ENCODE measurements at places on chromosomes 13 and 19.

GRCh38 chr13:37091835-37092234 is 13.6 kb downstream of the CSNK1A1L start:
- no peak for DNase-seq

- no peak for DNase-seq
These were observed 657.4 kb upstream of the ATXN8OS start for GRCh38 chr13:69450245-69450644.

- peak; percentile 42 for DNase-seq
These were observed at the start of gene ZNF865 for GRCh38 chr19:55605637-55606470. Gene ZNF865, plus strand, starts transcription at chr19:55605647. Its CDS starts 7,972 bp downstream, at chr19:55613619.

- DNase-seq = no peak
These were observed 423.4 kb downstream of the ITGBL1 start for GRCh38 chr13:101875717-101876393.

DNA sequence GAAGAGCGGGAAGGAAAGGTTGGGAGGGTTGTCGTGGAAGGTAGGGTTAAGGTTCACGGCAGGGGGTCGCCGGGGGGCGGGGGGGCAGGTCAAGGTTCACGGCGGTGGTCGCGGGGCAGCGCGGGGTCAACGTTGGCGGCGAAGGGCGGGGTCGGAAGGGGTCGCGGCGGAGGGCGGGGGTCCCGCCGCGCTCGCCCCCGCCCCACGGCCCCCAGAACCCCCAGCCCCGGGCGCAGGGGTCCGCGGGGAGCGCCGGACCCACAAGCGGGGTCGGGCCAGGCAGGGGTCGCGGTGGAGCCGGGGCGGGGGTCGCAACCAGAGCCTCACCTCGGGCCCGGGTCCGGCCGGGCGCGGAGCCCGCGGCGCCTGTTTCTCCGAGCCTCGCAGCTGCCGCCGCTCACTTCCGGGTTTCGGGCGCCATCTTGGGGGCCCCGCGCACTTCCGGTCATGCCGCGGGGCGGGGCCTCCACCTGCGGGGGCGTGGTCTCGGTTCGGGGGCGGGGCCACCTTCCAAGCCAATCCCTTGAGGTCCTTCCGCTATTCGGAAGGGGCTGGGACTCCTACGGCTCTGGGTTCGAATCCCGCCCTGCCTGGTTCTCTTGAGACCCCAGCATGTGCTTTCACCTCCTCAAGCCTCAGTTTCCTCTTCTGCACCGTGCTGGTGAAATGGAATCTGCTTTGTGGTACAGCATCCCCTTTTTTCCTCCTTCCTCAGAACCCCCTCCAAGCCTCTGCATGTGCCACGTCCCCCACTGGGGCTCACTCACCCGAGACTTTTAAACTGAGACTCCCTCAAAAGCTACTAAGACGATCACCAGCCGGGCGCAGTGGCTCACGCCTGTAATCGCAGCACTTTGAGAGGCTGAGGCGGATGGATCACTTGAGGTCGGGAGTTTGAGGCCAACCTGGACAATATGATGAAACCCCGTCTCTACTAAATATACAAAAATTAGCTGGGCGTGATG is at the start of gene SBNO2:
Gene SBNO2, minus strand, starts transcription at position 424 of the 965 bp plus-strand sequence. CDS start 19,992 bp downstream, outside the sequence.
- peak; percentile 74 for DNase-seq

DNA sequence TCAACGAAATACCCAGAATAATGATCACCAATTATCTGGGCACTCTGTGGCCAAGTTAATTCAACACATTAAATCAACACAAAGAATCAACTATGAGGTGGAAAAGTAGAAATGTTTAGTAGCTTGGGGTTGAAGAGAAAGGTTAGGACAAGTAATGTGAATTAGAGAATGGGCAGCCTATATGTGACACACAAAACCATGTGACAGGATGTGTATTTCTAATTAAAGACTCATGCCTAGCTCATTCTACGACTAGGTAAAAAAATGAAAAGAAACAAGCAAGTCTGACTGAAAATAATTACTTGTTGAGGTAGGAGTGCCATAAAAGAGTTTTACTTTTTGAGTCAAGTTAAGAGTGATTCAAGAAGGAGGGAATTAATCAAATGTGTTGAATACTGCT is 2646.0 kb upstream of the PCDH20 start:
- no peak for DNase-seq

DNA sequence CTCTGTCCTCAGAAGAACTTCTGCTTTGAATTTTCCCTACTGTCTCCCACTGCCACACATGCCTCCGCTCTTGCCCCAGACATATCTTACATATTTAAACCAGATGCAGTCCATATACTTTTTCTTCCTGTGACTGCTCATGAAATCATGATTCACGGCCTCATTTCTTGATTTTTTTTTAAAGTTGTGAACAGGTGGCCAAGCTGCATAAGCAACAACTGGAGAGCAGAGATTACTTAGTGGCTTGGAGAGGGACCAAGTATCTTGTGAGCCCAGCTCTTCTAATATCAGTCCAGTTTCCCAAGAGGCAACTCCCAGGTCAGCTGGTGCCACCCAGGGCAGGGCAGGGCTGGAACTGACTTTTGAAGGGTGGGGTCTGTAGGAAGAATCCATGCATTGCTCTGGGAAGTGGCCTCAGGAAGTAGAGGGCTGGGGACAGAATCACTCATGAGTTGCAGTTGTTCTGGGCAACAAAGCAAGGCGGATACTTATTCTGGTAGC is 152.4 kb downstream of the LMO7 start:
- no peak for DNase-seq

DNA sequence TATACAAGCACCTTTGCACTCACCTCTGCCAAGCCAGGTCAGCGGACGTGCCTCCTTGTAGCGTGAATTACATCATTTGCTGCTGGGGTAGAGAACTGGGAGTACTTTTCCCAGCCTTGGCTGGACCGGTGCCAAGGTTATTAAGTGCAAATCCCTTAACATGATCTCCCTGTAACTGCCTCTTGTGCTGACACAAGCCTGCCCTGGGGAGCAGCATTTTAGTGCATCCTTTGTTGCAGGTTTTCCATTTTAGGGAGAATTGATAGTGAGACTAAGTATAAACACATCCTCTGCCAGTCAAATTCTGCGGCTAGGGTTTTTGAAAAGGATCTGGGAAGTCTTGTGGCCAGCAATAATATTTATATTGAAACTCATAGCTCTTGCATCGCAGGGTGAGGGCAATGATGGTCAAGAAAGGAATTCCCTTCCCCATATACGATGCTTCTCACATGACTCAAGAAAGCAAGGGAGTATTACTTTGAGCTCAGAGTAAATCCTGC is 32.7 kb upstream of the DCLK1 start:
- no peak for DNase-seq

GRCh38 chr13:27130223-27130978 is 41.2 kb downstream of the USP12 start:
- no peak for DNase-seq

- no peak for DNase-seq
These were observed 99.4 kb upstream of the SERP2 start for GRCh38 chr13:44273991-44274770.

- DNase-seq = no peak
These were observed 31.7 kb upstream of the FXYD3 start for GRCh38 chr19:35083691-35084508.

GRCh38 chr19:14434543-14435319 is 1.6 kb downstream of the PKN1 start:
- DNase-seq = no peak

DNA sequence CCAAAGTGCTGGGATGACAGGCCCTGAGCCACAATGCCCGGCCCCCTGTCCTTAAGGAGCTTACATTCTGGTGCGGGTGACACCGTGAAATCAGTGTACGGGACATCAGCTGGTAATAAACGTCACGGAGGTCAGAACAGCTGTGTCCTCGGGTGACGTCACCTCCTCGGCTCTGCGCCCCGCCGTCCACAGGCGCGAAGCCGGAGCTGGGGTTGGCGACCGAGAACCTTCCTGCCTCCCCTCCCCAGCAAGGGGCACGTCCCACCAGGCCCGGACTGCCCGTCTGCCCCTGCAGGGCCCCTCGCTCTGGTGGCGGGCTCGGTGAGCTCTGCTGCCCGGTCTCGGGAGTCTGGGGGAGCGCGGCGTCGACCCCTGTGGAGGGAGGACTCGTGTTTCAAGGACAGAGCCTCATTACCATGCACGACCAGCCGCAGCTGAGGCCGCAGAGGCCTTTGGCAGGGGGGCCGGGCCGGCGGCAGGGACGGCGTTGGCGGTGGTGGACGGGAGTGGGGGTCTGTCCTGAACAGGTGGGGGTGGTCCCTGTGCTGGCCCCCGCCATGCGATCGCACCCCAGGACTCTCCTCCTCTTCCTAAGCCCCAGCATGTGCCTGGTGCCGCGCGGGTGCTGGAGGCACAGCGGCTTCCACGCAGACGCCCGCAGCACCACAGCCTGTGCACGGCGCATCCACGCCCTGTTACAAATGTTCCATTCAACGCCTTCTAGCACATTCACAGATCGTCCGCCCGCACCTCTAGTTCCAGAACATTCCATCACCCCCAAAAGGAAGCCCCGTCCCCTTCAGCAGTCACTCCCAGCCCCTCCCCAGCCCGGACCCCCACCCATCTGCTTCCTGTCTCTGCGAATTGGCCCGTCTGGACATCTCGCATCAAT is 5.4 kb downstream of the LINGO3 start:
- no peak for DNase-seq

- no peak for DNase-seq
These were observed 7.6 kb downstream of the F7 start for GRCh38 chr13:113112893-113113845.

GRCh38 chr19:50728084-50728737 is 5.0 kb downstream of the CLEC11A start:
- DNase-seq = peak; percentile 71

- DNase-seq = no peak
These were observed 14.5 kb downstream of the KLK4 start for GRCh38 chr19:50896591-50897190.

DNA sequence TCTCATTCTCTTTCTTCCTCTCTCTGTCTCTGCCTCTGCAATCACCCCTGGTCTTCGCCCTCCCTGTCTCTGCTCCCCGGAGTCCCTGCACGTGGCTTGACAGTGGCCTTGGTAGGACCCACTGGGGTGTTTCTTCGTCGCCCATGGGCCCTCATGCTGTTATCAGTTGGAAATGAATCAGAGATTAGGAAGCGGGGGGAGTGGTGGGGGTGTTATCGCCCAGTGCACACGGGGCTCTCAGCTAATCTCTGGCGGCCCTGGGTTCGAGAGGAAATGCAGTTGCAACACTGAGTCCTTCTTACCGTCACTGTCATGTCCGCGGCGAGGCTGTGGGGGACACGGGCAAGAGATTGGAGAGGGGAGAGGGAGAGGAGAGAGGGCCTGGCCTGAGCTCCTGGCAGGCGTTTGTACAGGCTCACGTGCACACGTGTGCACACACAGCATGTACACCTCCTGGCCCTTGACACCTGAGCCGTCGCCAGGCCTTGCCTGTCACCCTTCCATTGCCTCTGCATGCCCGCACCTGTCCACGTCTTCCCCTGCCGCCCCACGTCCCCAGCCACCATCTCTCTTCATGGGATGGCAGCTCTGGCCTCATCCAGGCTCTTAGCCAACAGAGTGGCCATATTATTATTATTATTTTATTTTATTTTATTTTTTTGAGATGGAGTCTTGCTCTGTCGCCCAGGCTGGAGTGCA is 37.8 kb upstream of the SLC7A10 start:
- DNase-seq = no peak

DNA sequence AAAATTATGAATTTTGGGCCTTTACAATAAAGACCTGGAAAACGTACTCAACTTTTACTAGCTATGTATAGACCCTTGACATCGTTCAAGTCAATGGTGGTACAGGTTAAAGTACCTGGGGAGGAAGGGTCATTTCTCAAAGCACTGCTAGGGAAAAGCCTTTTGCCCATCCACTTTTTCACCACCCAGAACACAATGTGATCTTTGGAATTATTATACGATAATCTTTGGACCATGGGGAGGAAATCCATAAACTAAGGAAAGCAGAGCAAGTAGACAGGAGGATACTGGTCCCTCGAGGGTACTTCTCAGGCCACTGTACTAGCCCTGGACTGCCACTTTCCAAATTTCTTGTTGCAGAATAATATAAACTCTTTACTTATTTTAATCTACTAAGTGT is 39.5 kb downstream of the UBL3 start:
- DNase-seq = no peak

GRCh38 chr19:28397306-28397705 is 815.6 kb downstream of the UQCRFS1 start:
- DNase-seq = no peak

GRCh38 chr13:110070046-110070445 is 236.9 kb downstream of the COL4A1 start:
- no peak for DNase-seq

- no peak for DNase-seq
These were observed 1.8 kb downstream of the DACH1 start for GRCh38 chr13:71864986-71865873.

- DNase-seq = no peak
These were observed 72.2 kb downstream of the MAP4K1 start for GRCh38 chr19:38545596-38545995.

GRCh38 chr13:73722120-73722519 is 412.1 kb downstream of the KLF12 start:
- DNase-seq = no peak

GRCh38 chr19:5674714-5675113 is 5.6 kb downstream of the MICOS13 start:
- DNase-seq = no peak

DNA sequence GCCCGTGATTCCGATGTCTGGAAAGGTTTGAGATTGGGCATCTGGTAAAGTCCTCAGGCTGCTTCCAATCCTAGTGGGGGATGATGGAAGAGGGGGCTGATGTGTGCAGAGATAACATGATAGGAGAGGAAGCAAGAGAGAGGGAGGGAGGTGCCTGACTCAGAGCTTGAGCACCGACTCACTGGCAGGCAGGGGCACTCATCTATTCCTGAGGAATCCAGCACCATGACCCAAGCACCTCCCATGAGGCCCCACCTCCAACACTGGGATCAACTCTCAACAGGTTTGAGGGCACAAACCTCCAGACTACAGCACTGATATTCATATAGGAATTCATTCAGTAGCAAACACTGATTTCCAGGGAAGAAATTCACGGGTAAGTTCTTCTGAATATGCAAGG is 5.6 kb upstream of the SIGLEC9 start:
- DNase-seq = no peak

DNA sequence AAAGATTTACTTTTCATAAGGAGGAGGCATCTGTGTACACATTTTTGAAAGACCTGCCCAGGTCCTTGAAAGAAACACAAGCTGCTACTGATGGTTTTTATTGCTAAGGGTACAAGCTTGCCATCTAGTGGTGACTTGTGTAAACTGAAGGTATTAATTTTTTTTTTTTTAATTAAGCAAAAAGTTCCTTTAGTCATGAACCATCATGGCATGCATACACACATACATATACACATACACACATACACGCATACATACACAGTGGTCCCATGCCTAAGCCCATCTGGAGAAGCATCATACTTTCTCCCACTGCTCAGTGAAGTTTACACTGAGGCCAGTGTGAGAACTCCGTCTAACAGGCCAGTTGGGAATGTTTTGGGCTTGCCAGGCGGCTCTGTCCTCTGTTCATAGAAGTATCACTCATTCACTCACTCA is 312.5 kb downstream of the DCLK1 start:
- DNase-seq = no peak

All from stimulated activated CD8-positive, alpha-beta memory T cell treated with anti-CD3 and anti-CD28 coated beads, Interleukin-15, amount 100 ng/mL, for 4 hours (primary cell).